ENCODE measurements at places on chromosomes 4 and X. TPM values are rescaled to one million over a fixed set of nuclear protein-coding genes. Genes with fewer than 3 reads are reported as not detected.

CLIC2 gene
- total RNA-seq, result 17.5 TPM

CFP gene
- 12.6 TPM for total RNA-seq

- no peak for DNase-seq
Observed at GRCh38 chr4:10237131-10237530, 120.5 kb upstream of the WDR1 start.

ADAM29 gene
- total RNA-seq, result not detected

DNA sequence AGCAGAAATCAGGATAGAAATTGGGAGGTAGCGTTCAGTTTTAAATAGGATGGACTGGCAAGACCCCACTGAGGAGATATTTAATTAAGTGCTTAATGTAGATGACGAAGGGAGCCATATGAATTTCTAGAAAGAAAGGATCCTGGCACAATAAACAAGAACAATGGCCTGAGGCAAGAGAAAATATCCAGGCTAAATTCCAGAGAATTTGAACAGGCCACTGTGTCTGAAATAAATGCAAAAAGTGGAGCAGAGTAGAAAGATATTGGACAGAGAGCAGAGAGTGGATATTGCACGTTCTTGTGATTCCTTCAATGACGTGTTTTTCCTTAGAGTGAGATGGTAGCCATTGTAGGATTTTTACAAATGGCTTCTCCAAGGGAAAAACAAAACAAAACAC, 1504.8 kb downstream of the C4orf33 start:
- no peak for DNase-seq

AMMECR1 gene
- 10.9 TPM for total RNA-seq

DNA sequence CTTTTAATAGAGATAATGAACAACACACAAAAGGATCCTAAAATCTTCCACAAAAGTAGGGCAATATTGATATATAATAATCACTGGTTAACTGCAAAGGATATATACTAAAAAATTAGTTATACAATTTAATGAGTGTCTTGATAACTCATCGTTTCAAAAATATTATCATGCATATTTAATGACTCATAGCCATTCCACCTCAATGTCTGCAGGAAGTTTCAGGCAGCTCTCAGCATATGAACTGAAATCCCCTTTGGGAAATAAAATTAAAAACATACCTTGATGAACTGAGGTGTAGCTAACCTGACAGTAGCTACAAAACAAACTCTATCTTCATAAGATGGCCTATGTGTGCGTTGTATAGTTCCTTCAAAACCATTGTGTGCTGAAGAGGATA, 62.9 kb downstream of the TMEM165 start:
- DNase-seq, result no peak

SOX3 gene
- total RNA-seq, result not detected
